ENCODE measurements at places on chromosomes 16 and 17.

- no peak for DNase-seq
These were observed 36.2 kb downstream of the ABR start for GRCh38 chr17:1143573-1143972.

DNA sequence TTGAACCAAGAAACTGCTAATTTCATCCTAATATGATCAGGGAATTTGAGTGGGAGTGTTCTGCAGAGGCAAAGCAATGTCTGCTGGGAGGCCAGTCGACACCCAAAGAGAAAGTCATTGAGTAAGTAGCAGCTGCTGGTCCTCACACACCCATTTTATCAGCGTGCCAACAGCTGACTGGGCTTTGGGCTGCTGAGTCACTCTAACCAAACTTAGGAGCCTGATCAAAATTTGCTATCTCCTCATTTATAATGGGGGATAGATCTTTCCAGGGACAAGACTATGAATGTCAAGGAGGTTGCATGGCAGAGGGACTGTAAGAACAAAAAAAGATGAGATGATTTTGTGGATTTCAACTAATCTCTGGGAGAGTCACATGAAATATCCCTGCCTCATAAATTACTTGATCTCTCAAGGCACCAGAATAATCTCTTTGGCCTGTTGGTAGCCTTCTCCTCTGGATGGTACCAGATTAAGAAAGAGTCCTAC is 32.9 kb downstream of the CPSF4L start:
- DNase-seq, result no peak

- DNase-seq, result no peak
These were observed 516 bp downstream of the CPNE2 start for GRCh38 chr16:57092786-57093411.

- DNase-seq, result peak; percentile 76
These were observed 591 bp upstream of the SLFN5 start for GRCh38 chr17:35242158-35242804.

DNA sequence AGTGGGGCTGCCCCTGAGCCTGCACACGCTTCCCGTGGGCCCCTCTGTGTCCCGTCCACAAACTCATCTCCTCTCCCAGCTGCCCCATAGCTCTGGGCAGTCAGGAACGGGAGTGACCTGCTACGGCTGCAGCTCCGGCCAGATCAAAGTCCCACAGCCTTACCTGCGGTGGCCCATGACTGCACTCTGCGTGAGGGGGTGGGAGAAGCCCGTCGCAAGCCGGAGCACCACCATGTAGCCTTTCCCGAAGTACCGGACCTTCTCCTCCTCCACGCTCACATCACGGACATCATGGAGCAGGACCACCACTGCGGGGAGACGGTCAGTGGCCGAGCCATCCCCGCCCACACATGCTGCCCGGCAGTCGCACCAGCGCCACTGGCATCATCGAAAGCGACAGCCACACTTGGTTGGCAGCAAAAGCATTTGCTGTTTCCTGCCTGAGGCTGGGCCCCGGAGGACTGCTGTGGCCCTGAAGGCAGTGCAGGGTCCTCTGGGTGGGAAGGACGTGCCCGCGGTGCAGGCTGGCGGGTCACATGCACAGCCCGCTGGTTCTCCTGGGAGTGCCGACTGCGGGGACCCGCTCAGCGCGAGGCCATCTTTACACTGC is 6.2 kb downstream of the CYBC1 start:
- DNase-seq, result no peak

DNA sequence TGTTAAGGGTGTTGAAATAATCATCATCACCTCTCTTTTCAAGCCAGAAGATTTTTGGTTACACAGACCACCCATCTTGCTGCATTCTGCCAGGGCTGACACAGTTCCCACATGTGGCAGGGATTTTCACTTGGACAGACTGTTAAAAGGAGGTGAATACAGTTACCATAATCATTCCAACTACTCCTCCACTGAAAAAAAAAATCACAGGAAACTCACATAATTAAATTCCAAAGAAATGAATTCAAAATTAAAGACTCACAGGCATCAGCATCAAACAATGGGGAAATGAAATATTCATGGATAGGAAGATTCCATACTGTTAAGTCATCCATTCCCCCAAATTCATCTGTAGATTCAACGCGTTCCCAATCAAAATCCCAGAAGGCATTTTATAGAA is 209.4 kb downstream of the MRTFB start:
- no peak for DNase-seq

DNA sequence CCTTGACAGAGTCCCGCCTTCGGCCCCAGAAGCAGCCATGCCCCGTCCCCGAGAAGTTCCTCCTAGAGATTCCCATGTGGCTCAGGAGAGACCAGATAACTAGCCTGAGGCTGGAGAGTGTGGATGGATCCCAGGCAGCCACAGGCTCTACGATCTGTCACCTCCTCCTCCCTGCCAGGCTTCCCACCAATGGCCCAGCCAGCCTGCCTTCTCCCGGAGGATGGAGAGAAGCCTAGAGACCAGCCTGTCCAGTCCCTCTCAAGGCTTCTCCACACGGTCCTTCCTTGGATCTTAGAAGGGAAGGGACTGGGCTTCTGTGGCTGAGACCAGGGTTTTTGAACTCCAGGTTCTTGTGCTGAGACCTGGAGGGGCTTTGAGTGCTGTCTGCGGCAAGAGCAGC is 1.6 kb upstream of the SMTNL2 start:
- DNase-seq, result no peak

- no peak for DNase-seq
These were observed 87.9 kb downstream of the CCDC182 start for GRCh38 chr17:57657211-57657610.

DNA sequence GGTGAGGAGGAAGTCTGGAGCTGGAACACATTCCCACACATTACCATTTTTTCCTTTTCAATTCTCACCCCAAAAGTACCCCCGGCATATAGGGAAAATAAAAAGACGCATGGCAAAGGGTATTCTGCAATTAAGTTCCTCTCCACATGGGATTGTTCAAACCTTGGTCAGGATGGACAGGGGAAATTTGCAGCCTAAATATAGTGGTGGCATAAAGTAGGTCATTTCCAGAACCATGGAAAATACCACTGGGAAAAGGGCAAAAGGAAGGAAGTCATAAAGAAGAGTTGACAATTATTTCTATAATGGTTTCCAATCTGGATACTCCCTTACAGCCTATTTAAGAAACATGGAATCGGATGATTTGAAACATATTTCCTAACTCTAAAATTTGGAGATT is 135.8 kb downstream of the STX8 start:
- DNase-seq, result no peak

- DNase-seq, result no peak
These were observed 165.1 kb upstream of the CDC42EP4 start for GRCh38 chr17:73476890-73477350.

- DNase-seq, result no peak
These were observed 130.5 kb downstream of the NPIPB5 start for GRCh38 chr16:22641131-22641628.

- no peak for DNase-seq
These were observed 20.1 kb upstream of the BCAR1 start for GRCh38 chr16:75271441-75272096.

DNA sequence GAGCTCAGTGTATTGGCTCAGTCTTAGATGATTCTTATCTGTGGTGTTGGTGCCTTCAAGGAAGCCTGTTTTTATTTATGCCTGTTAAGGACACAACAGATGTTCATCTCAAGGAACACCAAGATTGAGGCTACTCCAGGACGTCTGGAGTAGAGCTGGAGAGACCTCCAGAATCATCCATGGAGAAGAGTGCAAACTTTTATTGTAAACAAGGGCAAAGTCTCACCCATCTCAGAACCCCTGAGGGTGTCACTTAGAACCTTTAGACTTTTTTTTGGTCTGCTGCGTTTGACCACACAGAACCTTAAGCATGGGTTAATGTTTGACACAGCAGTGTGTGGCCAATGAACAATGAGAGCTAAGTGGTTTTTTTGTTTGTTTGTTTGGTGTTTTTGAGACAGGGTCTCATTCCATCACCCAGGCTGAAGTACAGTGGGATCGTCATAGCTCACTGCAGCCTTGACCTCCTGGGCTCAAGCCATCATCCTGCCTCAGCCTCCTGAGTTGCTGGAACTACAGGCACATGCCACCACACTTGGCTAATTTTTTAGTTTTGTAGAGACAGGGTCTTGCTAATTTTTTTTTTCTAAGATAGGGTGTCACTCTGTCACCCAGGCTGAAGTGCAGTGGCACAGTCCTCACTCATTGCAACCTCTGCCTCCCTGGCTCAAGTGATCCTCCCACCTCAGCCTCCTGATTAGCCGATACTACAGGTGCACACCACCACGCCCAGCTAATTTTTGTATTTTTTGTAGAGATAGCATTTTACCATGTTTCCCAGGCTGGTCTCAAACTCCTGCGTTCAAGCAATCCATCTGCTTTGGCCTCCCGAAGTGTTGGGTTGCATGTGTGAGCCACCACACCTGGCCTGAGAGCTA is 16.3 kb downstream of the SLC47A1 start:
- DNase-seq, result no peak

DNA sequence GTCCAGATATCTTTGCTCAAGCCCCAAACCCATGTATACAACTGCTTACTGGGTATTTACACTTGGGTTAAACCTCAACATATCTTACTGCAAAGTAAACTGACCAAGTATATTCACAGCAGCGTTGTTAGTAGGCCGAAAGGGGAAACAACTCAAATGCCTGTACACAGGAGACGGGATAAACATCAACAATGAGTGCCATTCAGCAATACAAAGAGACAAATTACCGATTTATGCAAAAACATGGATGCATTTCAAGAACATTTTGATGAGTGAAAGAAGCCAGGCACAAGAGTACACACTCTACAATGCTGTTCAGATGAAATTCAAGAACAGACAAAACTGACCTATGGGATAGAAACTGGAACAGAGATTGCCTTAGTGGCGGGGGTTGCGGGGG is 136.3 kb upstream of the CACNG3 start:
- DNase-seq, result no peak

DNA sequence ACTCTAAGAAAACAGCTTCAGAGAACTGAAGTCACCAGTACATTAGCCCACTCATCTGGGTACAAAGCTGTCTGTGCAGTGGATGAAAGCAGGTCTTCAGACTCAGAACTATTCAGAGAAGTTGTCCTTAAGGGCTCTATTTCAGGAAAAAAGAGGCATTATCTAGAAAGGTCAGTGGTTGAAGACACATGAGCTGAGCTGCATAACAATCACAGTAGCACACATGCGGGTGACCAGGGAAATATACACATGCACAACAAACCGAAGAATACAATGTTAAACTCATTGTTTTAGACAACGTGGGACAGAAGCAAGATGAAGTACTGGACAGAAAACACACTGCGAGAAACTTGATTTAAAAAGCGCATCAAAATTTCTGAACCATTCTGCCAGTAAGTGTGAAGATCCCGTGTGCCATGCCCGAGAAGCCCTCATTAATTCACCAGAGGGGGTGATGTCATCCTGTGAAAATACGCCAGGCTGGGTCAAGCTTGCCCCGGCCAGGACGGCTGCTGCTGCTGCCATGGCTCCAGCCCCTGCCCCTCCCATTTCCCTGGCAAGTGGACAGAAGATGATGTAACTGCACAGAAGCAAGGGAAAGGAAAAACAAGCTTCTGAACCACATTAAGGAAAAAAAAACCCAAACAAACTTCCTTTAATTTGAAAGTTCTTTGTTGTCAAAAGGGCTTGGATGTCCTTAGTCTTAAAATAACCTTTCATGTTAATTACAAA is 10.1 kb downstream of the DYNC1LI2 start:
- DNase-seq, result no peak

GRCh38 chr16:28293601-28293960 is 1.3 kb downstream of the SBK1 start:
- no peak for DNase-seq

DNA sequence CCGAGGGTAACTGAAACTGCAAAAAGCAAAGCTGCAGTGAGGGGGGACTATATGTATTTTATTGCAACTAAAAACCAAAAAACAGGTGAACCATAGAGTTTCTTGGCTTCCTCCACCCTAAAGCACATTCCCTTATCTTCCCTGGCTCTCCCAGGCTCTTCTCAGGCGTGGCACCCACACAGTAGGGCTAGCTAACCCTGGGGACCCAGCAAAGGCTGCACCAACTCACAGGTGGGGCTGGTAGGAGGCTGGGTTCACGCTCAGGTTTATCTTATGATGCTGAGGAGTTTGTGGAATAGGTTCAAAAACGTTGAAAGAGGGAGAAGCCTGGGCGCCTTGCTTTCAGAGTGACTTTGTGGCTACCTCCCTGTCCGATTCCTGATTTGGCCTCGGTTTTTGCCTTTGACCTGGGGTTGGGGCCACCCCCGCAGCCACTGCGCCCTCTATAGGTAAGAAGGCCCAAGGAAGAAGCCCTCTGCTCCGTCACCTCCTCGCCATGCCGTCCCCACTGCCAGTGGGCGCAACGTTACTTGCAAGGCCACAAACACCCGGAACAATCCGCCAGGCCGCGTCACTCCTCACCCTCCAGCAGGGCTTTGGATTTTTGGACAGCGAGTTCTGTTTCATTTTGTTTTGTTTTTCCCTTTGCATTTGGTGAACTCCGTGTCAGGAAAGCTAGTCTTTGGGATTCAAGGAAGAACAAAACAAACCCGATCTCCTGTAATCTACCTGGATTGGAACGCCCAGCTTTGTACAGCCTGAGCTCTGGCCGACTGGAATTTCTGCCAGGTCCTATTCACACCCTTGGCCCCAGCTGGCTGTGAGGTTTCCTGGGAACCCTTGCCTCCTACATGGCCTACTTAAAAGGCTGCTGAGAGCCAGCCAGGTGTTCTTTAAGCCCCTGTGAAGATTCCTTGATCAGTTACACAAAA is 60.8 kb downstream of the TBC1D16 start:
- no peak for DNase-seq

DNA sequence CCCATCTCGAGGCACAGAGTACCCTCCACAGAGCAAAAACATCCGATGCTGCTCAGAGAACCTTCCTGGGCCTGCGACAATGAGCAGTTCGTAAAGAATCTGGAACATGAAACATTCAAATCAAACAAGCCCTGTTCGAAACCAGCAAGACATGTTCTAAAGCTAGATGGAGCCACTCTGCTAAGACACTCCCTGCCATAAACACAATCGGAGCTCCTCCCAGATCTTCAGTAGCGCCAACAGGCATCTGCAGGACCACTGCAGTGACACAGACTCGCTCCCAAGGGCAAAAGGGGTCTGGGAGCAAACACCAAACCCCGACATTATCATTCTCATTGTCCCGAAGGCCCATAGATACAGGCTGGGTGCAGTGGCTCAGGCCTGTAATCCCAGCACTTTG is 108.7 kb downstream of the ZFHX3 start:
- no peak for DNase-seq

DNA sequence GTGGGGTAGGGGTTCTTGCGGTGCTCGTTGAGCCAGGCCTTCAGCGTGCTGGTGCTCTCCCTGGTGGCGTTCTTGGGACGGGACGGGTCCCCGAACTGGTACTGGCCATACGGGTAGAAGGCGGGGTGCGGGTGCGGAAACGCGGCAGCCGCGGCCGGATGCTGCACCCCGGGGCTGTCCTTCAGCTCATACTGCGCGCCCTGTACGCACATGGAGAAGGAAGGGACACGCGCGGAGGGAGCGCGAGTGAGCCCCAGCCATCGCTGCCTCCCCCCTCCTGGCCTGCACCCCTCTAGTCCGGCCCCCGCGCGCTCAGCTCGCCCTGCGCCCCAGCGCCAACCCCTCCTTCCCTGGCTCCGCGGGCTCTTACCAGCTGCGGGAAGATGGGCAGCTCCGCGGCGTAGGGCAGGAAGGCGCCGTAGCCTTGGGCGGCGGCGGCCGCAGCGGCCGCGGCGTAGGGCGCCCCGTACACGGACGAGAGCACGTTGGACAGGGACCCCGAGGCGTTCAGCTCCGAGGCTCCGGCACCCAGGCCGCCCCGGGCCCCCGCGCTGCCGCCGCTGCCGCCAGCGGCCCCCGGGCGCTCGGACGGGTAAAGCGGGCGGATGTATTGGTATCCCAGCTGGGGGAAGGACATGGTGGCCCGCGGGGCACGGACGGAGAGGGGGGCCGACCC is 1.0 kb downstream of the IRX3 start:
- no peak for DNase-seq
